Fibroblast of the aortic adventitia (primary cell): ENCODE measurements at places on chromosomes 16 and 17. TPM values are rescaled to one million over a fixed set of nuclear protein-coding genes. Genes with fewer than 3 reads are reported as not detected.

The DOC2A gene
- not detected in 2 replicates for total RNA-seq

The ADORA2B gene
- 0.90 and 19.3 TPM in 2 replicates for total RNA-seq

The ANTKMT gene
- total RNA-seq, result 21.8 and 70.1 TPM in 2 replicates

The ABCC6 gene
- 0.41 and 0.63 TPM in 2 replicates for total RNA-seq

The ANKRD40CL gene
- total RNA-seq, result not detected in 2 replicates

The TBX2 gene
- total RNA-seq, result 4.1 and 20.8 TPM in 2 replicates

The MTHFSD gene
- total RNA-seq, result 5.7 and 15.9 TPM in 2 replicates

The HOXB2 gene
- total RNA-seq, result 1.5 and 9.0 TPM in 2 replicates

GRCh38 chr17:67942810-67943209, 53.5 kb downstream of the C17orf58 start:
- DNase-seq, result peak; percentile 27

DNA sequence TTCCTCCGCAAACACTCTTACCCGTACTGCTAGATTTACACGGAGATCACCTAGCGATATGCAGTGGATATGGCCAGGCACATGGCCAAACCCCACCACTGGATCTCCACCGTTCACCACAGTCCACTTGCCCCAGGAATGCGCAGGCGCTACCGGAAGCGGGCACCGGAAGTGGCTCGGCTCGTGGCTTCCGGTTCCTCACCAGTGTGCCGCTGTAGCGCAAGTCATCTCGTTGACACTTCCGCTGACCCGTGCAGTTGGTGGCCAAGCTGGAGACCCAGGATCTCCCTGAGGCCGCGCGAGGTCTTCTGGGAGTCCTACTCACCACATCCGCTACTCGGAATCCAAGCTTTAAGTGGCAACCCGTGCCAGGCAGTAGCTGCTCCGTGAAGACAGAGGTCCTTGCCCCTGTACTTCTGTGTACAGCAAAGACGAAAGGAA, 11.5 kb downstream of the ZNF597 start:
- DNase-seq, result peak; percentile 36

DNA sequence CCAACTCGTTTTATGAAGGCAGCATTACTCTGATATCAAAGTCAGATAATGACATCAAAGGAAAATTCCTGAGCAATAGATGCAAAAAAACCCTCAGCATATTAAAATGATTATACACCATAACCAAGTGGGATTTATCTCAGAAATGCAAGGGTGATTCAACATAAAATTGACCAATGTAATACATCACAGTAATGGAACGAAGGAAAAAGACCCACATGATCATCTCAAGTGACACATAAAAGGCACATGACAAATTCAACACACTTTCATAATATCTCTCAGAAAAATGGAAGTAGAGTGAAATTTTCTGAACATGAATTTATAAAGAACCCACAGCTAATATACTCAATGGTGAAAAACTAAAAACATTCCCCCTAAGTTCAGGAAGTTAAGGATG, 118.8 kb downstream of the ITFG1 start:
- DNase-seq, result peak; percentile 1

- peak; percentile 90 for DNase-seq
Measured at GRCh38 chr17:61201211-61201610, 198.4 kb upstream of the TBX2 start.

DNA sequence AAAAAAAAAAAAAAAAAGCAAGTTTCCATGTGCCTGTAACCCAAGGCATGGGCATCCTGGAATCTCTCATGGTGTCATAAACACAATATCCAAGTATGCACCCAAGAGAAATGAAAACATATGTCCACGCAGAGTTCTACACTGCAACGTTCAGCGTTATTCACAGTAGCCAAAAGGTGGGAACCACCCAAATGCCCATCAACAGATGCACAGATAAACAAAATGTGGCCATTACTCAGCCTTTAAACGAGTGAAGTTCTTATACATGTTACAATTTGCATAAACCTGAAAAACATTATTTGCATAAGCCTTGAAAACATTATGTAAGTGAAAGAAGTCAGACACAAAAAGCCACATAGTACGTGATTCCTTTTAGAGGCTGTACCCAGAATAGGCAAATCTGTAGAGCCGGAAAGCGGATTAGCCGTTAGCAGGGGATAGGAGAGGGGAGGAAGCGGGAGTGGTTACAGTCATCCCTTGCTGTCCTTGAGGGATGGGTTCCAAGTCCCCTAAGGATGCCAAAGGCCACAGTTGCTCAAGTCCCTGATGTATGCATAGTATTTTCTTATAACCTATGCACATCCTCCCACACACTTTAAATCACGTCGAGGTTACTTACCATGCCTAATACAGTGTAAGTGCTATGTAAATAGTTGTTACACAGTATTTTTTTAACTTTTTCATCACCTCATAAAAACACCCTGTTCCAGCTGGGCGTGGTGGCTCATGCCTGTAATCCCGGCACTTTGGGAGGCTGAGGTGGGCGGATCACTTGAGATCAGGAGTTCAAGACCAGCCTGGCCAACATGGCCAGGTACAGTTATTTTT, 47.3 kb upstream of the DNAH17 start:
- no peak for DNase-seq

DNA sequence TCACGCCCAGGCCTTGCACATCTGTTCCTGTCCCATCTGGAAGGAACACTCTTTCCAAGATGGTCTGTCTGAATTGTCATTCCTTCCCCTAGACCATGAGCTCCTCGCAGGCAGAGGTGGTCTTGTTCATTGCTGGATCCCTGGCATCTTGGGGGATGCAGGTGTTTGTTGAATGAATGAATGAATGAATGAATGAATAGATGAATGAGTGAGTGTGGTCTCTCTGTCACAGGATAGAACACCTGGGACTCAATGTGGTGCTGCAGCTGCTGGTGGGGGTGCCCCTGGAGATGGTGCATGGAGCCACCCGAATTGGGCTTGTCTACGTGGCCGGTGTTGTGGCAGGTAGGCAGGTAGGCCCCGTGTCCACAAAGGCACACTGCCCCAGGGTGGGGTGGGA, 32.2 kb downstream of the RHBDL3 start:
- DNase-seq, result no peak

- DNase-seq, result no peak
Measured at GRCh38 chr16:505479-506245, 21.9 kb upstream of the CAPN15 start.

GRCh38 chr17:47801906-47802305, 19.7 kb downstream of the OSBPL7 start:
- no peak for DNase-seq

- DNase-seq, result no peak
Measured at GRCh38 chr17:69348429-69348828, 21.5 kb upstream of the ABCA5 start.

DNA sequence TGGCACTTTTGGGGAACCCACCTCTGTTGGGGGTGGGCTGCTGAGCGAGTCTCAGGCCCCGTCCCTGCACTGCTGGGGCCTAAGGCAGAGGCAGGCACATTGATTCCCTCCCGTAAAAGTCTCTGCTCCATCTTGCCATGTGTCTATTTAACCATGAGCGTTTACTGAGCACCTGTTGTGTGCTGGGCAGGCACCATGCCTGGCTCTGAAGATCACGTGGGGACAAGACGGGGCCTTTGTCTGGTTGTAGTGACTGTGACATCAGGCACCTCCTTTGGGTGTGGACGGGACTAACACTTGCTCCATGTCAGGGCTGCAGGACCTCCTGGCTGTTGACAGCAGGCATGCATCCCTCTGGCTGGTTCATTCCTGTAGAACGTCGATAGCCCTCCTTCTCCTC, 204.7 kb upstream of the CIBAR2 start:
- no peak for DNase-seq

DNA sequence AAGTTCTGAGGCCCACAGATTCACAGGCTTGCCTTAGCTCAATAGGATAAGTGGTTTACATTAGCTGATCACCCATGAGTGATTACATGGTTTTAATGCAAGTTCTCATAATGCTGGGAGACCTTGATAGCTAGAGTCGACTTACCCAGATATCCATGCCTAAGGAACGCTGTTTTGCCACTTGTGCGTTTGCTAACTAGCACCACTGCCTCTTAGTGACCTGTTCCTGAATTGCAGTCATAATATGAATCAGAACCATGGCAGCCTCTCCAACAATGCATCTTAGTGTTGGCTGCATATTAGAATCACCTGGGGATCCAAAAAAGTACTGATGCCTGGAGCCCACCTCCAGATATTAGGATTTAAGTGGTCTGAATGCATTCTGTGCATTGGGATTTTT, 251.1 kb upstream of the CDH5 start:
- no peak for DNase-seq

- DNase-seq, result no peak
Measured at GRCh38 chr17:7262935-7263800, 890 bp upstream of the CLDN7 start.

GRCh38 chr17:72175787-72176515, 55.1 kb downstream of the SOX9 start:
- DNase-seq, result no peak

DNA sequence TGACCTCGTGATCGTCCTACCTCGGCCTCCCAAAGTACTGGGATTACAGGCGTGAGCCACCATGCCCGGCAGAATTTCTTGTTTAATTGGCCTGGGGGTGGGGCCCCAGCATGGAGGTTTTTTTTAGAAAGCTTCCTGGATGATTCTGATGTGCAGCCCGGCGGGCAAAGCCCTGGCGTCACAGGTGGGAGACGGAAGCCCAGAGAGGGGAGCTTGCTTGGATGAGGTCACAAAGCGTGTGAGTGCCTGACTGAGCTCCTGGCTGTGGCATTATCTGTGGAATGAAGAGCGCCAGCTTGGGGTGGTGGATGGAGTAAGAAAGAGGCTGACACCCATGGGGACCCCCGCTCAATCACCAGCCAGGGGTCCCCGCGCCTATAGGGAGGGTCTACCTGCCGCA, 4.1 kb downstream of the VASN start:
- peak; percentile 73 for DNase-seq

GRCh38 chr16:82769845-82770244, 143.1 kb downstream of the CDH13 start:
- DNase-seq, result no peak

- peak; percentile 51 for DNase-seq
Measured at GRCh38 chr17:69250641-69251040, 22.0 kb upstream of the ABCA10 start.

GRCh38 chr17:50289278-50289677, 15.0 kb downstream of the TMEM92 start:
- peak; percentile 72 for DNase-seq
